ENCODE measurements at places on chromosomes 12 and 14.

- no peak for DNase-seq
These were observed 26.7 kb upstream of the CFAP54 start for GRCh38 chr12:96462571-96463280.

DNA sequence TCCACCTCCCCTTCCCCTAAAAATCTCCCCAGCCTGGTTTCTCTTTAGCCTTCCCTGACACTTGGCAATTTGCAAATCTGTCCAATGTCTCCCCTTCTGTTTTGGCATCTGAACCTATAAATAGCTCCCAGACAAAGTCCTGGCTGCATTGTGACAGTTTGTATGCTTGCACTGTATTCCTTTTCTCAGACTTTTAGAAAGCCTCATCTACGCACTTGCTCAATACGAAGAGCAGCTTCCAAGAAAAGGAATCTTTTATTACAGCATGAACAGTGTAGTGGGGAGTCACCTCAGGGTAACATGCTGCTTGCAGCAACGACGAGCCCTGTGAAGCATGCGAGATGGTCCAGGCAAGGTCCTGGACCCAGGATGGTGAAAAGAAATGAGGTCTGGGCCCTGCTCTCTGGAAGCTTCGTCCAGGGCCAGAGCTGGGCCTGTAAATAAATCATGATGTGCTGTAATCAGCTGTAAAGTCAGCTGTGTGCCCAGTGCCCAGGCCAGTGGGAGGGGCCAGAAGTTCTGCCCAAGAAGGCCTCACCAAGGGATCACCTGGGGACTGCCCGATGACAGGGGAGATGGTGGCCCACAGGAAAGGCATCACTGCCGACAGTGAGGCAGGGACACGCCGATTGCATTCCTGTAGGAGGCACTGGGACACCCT, 88.3 kb downstream of the RIN3 start:
- DNase-seq, result no peak

DNA sequence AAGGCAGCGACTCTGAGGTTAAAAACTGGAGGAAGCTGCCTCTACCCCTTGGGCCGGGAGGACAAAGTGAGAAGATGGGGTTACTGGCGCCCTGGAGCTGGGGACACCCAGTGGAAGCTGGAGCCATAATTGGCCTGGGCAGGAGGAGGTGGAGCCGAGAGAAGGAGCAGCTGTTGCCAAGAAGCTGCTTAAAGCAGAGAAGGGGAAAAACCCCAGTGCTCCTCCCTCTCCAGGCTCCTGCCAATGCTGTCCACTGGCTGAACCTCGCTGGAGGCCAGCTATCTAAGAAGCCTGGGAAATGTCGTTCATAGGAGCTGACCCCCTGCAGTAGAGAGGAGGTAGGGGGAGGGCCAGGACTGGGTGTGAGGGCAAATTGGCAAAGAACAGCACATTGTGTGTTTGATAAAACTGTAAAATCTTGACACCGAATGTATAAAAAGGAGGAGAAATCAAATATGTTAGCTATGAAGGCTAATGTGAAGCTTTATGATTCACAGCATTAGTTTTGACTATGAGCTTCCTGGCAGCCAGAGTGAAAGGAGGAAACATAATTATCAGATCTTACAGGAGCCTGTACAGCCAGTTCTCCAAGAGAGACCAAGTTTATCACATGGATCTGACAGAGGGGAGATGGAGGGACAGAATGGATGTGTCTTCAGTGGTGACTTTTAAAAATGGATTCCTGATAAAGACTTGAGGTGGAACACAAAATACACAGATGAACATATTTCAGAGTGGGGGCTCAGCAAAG, 9.5 kb downstream of the HHIPL1 start:
- DNase-seq, result peak; percentile 85

- DNase-seq, result no peak
These were observed 61.0 kb downstream of the HECTD4 start for GRCh38 chr12:112321245-112321644.

DNA sequence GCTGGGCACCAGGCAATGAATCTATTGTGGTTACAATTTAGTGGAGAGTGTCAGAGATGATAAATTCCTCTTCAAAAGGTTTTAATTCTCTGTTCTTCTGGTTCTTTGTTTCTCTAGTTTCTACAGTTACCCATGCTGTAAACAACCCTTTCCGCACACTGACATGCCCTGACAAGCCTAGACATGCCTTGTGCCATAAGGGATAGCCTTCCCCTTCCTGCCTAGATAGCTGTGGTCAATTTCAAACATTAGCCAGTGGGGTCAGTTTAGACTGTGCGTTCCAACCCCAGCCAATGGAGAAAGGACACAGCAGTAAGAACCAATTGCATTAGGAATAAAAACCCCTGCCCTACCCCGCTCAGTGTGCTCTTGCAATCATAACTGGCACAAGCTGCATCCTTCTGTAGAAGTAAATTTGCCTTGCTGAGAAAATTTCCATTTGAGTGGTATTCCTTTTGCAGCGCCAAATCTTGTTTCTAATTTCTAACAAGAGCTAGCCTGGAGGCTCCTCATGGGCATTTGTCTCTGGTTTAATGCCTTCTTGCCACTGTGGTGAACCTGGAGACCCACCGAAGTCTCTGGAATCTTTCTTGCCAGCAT, 6.4 kb downstream of the EDDM3A start:
- DNase-seq, result no peak

DNA sequence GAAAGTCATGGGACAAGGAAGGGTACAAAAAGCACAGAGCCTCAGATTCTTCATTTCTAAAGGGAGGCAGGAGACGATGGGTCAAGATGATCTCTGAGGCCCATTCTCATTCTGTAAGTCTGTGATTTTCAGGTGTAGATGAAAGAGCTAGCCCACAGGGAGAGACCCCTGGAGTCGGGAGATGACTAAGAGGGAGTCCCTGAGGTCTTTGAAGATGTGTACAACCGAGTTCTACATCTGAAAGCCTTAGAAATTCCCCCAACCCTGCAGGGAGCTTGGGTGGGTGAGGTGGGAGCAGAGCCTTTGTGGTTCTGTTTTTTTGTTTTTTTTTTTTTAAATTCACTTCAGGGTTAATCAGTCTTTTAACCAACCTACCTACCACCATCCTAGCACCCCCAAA, 3.1 kb downstream of the WNT10B start:
- peak; percentile 4 for DNase-seq

- peak; percentile 86 for DNase-seq
These were observed 16.2 kb downstream of the KRT80 start for GRCh38 chr12:52175371-52176350.
